Fibroblast of skin of left biceps (primary cell): ENCODE measurements at places on chromosomes 1 and 21.
A peak's percentile ranks its signal among the peaks of the same experiment; 100 is the strongest.

DNA sequence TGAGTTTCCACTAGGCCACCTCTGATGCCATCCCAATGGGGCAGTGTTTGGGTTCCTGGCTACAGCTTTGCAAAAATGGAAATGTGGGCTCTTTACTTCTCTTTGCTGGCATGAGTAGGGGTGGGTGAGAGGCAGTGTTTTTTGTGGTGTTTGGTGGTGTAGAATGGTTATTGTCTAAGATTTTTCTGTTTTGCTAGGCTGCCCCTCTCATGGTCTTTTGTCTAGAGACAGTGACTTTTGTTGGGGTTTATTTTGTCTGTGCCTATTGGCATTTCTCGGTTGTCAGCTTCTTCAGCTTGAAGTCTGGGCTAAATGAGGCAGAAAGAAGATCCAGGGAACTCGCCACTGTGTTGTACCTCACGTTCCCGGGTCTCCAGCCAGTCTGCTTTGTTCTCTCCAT lies 112.1 kb downstream of the CENPF start:
- DNase-seq: no peak

DNA sequence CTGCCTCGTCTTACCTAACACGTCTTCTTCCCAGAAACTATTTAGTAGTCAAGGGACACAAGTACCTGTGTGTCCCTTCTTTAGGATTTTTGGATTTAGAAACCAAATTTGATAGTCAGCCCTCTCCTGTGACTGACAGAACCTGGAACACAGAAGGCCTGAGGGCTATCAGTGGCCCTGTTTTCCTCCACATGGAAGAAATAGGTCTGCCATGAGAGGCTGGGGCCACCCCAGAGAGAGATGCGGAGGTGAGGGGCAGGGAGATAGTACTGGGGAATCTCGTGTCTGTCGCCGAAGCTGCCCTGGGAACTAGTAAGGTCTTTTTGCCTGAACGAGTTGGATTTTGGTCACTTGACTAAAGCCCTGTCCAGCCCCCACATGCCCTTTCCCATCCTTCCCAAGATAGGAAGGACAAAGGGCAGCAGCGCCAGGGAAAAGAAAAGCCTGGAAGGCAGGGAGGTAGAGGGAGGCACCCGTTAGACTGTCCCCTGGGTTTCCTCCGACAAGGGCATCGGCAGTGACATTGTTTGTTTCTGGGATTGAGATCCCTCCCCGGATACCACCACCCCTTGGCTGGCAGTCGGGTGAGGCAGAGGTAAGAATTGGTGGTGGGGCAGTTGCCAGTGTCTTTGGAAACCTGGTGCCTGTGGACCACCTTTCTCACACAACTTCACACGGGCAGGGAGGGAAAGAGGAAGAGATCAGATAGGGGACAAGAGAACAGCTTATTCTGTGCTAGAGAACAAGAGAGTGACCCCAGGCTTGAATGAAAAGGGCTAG lies 19.8 kb downstream of the SMIM12 start:
- no peak for DNase-seq

DNA sequence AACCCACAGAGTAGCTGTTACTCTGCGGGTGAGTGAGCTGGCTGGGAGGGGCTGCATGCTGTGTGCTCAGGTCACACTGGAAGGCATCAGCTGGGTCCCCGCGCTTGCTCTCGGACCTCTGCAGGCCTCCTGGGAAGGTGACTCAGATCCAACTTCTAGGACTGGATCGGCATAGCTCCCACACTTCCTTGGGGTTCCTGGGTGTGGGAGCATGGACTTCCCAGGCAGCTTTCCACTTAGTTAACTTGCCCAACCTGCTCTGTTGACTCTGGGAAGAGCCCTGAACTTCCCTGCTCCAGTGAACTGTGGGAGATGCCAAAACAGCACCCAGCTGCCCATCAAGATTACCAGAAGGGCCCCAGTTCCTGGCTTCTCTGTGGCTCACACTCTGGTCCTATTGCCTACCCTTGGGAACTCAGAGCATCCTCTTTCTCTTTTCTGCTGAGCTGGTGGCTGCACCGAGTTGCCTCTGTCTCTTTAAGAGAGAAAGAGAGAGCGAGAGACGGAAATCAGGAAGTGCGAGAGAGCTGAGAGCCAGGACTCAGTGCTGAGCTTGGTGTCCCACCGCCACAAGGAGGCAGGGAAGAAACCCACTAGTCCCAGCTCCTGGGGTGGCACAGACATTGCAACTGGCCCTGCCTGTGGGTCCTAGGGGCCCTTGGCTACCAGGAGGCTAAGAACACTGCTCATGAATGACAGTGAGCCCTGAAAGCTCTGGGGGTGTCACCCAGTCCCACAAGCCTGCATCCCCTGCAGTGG lies at the start of gene IKBKE:
Gene IKBKE (plus strand): TSS at position 544 of the 759 bp plus-strand sequence. CDS start 2,752 bp downstream, outside the sequence.
- DNase-seq: no peak

GRCh38 chr1:55359611-55360010 lies 144.4 kb upstream of the USP24 start:
- DNase-seq: no peak

DNA sequence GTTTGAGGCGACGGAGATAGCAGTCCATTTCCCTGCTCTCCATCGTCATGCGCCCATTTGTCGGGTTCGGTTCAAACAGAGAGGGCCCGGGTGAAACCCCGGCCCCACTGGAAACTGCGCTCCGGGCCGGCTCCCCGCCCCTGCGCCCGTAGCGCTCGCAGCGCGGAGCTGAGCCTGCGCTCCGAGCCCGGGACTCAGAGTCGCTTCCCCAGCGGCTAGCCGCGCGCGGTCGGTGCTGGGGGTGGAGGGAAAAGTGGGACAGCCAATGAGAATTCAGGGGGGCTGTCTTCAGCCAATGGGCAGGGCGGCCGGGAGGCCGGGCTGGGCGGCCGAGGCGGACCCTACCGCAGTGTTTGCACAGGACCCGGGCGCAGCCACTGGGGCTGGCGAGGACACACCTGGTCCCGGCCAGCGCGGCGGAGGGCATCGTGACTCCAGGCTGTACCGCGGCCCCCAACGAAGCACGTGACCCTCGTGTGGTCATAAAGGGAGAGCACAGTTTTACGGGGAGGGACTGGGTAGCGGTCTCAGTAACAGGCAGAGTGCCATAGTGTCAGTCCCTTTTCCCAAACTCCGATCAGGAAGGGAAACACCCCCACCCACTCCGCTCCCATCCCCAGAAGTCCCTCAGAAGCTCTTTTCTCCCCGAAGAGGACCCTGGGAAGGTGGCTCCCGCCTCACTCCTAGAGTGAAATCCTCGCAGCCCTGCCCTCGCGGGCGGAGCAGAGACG lies at the start of gene INKA2:
Gene INKA2 (minus strand): TSS at position 202 of the 731 bp plus-strand sequence. CDS start 153 bp downstream, at position 49.
- DNase-seq: no peak

GRCh38 chr1:38135625-38136414 lies 89.2 kb upstream of the POU3F1 start:
- no peak for DNase-seq

GRCh38 chr1:17070163-17070525 lies 16.3 kb upstream of the SDHB start:
- no peak for DNase-seq

- DNase-seq: no peak
Measured at GRCh38 chr1:42758641-42759040, 8.2 kb downstream of the P3H1 start.

DNA sequence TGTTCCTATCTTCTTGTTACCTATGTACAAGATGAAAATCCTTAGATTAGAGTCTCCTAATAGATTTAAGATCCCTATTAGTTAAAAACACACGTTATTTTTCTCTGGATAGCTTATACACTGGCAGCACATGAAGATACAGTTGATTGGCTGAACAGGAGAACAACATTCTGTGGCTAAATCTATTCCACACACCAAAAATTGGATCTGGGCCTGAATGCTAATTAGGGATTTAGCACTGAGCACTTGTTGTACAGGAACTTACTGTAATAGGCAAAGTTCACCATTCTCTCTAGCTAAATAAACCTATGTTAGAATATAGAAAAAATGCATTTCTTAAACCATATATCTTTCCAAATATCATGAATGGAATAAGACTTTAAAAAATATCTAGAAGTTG lies 117.1 kb upstream of the PTGFR start:
- no peak for DNase-seq

DNA sequence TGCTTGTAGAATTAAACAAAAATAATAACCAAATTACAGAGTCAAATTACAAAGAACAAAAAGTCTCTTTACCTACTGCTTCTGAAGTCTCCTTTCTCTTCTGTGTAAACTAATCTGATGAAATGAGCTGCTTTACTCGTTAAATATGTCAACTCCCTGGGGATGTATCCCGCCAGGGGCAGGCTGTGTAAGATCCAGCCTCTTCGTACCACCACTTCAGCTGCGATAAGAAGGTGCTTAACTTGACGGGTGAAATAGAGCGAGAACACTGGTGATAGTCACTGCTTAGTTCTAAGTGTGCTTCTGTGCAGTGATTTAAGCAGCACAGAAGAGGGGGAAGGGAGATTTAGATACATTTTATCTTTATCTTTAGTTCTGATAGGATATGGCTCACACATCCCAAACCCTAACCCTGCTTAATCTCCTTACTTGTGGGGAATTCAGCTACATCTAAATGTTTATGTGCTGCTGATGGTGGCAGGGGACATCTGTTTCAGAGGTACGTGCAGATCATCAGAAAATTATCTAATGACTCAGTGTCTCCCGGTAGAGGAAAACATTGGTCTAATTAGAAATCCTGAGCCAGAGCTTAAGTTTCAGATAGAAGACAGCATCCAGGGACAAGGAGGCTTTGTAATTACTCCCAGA lies 46.0 kb downstream of the RHOU start:
- peak; percentile 44 for DNase-seq

GRCh38 chr1:32187850-32188249 lies 8.4 kb downstream of the TXLNA start:
- DNase-seq: no peak

GRCh38 chr1:107536266-107536665 lies 395.4 kb downstream of the NTNG1 start:
- no peak for DNase-seq

- no peak for DNase-seq
Measured at GRCh38 chr1:21647431-21648351, 21.5 kb downstream of the RAP1GAP start.

DNA sequence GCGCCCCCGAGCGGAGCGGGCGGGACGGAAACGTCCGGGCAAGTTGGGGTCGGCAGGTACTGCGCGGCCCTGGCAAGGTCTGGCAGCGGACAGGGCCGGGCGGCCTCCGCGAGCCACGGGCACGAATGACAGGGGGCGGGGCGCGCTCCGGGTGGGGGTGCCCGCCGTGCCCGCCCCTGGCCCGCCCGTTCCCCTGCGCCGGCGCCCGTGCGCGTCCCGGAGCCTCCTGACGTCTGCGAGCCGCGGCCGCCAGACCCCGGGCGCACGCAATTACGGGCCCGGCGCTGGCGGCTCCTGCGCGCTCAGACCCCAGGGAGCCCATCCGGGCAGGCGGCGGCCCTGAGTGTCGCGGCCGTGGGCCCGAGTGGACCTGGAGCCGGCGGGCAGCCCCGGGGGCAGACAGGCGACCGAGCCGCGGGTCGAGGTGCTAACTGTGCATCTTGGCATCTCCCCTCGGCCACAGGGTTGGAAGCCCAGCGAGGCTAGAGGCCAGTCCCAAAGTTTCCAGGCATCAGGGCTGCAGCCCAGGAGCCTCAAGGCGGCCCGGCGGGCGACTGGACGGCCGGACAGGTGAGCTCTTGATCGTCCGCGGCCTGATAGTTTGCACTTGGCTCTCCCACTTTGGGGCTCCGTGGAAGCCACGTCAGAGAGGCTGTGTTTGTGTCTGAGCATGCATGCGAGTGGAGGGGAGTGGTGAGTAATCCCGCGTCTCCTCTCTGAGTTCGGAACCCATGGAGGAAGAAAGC lies 918 bp downstream of the MIB2 start:
- DNase-seq: no peak

DNA sequence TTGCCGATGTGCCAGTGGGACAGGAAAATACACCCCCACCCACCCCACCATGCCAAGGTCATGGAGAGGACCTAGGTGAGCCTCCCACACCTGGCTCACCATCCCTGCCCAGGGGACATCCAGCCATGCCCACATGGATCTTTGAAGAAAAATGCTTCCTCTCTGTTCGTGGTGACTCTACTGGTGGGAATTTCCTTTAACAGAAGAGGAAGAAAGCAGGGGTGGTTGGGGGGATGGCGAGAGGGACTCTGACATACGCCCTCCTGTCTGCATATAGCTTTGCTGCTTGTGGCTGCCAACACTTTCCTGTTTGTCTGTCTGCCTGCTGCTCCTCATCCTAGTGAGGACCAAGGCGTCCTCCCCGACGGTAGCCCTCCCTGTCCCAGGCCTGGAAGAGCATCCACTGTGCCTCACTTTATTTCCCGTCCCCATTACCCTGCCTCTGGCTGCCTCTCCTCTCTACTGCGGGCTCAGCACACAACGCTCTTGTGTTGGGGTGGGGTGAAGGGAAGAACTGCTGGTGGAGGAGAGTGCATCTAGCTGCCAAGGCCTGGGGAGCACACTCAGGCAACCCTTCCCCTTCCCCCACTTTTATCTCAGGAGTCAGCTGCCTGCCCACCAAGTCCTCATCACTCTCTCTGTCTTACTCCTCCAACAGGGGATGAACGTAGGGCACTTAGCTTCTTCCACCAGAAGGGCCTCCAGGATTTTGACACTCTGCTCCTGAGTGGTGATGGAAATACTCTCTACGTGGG lies 2.5 kb downstream of the SEMA4A start:
- DNase-seq: no peak

GRCh38 chr1:242788771-242789170 lies 264.3 kb upstream of the PLD5 start:
- DNase-seq: no peak

DNA sequence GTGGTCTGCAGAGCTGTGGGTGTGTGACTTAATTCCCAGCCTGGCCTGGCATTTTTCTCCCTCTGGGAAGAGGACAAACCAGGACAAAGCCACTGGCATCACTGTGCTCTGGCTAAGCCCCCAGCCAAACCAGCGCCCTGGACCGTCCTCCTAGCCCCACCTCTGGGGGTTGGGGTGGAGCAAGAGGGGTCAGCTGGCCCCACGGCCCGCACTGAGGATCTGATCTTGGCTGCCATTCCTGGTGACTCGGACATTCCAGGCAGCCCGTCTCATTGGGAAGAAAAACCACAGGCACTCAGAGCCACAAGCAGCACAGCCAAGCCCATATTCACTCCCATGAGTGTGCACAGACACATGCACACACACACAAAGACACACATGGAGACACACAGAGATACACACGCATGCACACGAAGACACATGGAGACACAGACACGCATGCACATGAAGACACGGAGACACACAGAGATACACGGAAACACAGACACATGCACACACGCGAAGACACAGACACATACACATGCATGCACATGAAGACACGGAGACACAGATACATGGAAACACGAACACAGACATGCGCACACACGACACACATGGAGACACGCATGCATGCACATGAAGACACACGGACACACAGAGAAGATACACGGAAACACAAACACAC lies 2.3 kb upstream of the MXRA8 start:
- peak; percentile 73 for DNase-seq
